HT-29 (cell line): ENCODE measurements at places on chromosomes 7 and 10.

DNA sequence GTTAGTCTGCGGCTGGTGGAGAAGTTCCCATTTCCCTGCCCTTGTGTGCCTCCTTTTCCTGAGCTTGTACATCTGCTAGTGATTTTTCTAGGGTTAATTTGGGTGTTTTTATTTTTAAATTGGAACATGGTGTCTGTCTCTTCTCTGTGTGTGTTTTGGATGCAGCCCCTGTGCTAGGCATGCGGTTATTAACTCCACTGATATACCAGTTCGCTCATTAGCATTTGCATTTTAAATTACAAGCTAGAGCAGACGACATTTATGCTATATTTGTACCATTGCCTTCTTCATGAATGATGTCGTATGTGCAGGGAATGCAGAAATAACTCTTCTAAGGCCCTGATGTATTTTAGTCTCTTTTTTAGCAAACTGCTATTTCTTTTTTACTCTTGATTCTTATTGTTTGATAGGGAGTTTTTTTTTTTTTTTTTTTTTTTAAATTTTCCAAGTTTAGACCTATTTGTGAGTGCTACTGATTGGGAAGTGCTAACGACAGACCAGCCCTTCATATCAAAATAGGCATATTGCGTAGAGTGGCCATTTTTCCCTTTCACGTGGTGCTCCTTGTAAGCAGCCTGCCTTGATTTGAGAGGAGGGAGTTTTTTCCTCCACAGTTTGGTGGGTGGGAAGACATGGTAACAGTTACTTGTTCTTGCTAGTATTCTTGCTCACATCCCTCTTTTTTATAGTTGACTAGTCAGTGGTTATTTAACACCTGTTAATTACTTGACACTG lies 89.6 kb downstream of the LRRC4 start:
- no peak for DNase-seq

DNA sequence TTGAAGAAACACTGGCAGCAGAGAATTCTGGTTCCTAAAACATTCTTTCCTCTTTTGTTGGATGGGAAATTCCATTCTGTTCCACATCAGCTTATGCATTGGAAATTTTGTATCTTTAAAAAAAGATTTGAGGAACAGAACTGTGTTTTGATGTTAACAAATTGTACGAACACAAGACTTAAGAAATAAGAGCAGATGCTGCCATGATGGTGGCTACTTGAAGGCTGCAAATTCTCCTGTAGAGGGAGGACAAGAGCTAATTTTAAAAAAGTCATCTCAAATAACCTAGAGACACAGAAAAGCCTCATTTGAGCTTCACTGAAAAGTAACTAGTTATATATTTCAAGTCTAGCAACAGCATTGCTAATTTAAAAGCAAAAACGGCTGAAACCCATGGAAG lies 29.8 kb downstream of the NDUFB2 start:
- DNase-seq: peak; percentile 36

DNA sequence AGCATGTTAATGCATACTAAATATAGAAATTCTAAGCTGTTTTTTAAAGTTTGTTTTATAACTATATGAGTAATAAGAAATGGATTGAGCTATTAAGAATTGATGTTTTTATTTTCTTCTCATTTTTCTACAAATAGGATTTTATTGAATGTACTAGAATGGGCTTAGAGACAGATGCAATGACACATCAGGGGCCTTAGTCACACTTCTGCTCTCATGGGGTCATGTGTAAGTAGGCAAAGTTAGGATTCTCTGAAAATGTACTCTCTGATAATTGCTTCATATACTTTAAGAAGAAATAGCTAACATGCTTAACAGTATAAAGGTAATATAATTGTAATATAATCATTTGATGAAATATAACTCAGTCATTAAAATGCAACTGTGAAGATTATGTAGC lies 154.6 kb downstream of the ZNF438 start:
- no peak for DNase-seq

DNA sequence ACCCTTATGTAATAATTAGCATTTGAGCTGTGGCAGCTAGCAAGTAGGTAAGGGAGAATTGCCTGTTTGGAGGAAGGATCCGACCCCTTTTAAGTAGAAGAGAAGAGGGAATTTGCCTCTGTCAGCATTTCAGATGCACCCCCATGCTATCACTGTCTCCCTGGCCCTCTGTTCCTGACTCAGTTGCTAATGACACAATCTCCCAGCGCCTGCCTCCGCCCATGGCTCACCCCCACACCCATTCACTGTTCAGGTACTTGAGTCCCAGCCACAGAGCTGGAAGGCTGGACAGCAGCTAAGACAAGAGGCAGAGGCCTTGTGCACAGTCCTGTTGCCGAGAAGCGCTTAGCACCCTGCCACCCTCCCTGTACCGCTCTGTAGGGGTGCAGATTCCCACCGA lies 512.3 kb upstream of the GALNT17 start:
- no peak for DNase-seq

DNA sequence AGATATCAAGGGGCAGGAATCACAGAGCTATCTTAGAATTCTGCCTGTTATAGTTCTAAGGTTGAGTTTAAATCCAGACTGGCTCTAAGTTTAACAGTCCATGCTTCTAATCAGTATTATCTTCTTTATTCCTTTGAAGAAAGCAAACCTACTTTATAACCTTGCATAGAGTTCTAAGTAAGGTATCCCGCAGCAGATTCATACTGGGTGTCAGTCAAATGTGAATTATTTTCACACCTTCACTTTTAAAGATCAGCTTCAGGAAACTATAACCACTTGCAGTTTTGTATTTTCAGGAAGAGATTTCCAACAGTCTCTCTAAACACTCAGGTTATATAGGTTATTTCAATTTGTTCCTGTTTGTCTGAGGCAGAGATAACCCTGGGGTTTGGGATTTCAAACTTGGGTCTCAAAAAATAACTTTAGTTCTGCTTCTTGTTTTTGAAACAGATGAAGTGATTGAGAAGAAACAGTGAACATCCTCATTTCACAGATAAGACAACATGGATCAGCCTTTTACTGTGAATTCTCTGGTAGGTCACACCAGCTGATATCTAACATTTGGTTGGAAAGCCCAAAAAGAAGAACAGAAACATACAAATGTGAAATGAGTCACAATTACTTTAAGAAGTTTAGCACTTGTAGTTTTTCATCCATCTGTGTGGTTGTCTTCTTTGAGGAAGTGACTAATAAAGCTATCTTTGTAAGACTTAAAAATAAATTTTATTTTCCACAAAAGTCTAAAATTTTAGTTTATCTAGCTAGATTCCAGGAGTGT lies 21.4 kb downstream of the STAMBPL1 start:
- DNase-seq: no peak
